ENCODE measurements at places on chromosomes 7 and 10.

DNA sequence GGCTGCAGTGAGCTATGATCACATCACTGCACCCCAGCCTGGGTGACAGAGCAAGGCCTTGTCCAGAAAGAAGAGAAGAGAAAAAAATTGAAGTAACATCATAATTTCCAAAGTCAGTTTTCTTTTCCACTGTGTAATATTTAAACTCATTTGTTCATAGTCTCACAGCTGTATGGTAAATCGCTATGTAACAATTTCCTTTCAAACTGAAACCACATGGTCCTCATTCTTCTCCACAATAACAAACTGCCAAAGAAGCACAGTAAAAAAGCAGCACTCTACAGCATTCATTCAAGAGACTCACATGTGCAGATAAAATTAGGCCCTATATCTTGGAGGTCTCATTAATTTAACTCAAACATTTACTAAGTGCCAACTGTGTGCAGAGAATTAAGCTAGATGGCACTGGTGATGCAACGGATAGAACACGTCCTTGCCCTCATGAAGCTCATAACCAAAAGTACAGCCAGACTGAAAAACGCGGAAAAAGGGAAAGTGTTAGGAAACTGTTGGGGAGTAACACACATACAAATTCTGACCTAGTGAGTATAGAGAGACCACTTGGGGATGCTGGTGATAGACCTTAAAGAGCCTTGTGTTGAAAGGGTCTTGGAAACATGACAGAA is 174.0 kb upstream of the KCTD7 start:
- no peak for DNase-seq

DNA sequence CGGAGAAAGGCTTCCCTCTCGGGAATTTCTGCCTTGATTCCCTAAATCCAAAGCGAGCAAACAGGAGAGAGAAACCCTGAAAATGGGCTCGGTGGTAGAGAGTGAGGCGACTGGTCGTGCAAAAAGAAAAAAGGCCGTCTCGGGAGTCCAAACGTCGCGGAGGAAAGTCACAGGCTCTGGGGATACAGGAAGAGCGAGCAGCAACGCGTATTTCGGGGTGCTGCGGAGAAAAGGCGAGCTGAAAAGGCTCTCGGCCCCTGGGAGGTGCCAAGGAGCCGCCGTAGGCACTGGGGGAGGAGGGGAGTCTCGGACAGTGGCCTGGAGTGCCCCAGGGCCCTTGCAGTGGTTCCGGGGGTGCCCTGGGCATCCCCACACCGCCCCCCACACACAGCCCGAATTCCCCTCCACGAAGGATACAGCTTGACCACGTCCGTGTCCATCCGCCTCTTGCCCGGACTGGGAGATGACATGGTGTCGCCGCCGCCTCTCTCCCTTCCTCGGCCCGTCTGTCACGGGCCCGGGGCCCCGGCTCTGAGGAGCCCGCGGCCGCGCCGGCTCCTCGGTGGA is 591 bp downstream of the UBE2H start:
- peak; percentile 50 for DNase-seq

DNA sequence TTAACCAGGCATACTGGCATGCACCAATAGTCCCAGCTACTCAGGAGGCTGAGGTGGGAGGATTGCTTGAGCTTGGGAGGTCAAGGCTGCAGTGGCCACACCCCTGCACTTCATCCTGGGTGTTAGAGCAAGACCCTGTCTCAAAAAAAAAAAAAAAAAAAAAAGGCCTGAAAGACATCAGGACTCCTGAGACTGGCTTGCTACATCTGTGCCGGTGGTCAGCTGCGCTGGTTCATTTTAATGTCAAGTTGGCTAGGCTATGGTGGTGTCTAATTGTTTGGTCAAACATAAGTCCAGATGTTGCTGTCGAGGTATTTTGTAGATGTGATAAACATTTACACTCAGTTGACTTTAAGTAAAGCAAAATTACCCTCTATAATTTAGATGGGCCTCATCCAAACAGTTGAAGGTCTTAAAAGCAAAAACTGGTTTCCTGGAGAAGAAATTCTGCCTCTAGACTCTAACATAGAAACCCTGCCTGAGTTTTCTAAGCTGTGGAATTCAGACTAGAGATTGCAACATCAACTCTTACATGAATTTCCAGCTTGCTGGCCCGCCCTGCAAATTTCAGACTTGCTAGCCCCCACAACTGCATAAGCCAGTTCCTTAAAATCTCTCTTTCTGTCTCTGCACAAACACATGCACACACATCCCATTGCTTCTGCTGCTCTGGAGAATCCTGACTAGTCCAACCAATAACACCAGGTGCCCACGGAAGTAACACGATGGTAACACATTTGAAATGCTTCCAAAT is 18.2 kb downstream of the MYOF start:
- no peak for DNase-seq

- no peak for DNase-seq
These were observed 132.7 kb downstream of the ELAPOR2 start for GRCh38 chr7:86926732-86927131.

- no peak for DNase-seq
These were observed 50.3 kb upstream of the ST8SIA6 start for GRCh38 chr10:17504547-17505245.

Data from right hindlimb (tissue), 1 donor.